ENCODE measurements at places on chromosomes 1 and 21.

DNA sequence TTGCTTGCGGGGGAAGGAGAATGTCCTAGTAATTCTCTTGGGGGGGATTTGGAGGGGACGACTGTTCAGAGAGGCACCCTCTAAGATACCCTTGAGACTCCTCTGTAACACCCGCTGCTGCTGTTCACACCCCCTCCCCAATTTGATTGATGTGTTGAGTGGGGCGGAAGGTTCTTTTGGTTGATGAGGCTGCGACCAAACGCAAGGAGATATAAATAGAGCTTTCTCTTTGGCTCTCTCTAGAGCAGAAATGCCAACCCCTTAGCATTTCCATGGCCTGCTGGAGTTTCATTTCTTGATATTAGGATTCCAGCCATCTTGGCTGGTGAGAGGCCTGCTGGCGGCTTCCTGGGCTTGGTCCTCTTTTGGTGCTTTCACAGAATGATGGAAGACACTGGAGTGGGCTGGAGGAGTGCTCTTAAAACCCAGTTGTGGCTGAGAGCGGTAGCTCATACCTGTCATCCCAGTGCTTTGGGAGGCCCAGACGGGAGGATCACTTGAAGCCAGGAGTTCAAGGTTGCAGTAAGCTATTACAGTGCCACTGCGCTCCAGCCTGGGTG lies 2.0 kb downstream of the PIK3CD start:
- no peak for DNase-seq

DNA sequence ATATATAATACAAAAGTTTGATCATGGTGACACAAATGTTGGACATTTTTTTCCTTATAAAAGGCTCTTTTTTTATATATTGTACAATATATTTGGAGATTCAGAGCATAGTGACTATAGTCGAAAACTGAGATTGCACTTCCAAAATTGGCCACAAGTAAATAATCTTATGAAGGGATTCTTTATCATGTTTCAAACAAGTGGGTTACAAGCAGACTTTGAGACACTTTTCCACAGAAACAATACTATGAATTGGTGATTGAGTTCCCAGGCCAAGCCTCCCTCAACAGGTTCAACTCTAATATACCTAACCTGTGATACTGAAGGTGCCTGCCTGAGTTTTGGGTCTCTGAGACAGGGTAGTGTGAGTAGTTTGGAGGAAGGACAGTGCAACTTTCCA lies 13.8 kb downstream of the LEPR start:
- DNase-seq: no peak

GRCh38 chr1:228478912-228479711 lies 8.1 kb upstream of the RNF187 start:
- no peak for DNase-seq

DNA sequence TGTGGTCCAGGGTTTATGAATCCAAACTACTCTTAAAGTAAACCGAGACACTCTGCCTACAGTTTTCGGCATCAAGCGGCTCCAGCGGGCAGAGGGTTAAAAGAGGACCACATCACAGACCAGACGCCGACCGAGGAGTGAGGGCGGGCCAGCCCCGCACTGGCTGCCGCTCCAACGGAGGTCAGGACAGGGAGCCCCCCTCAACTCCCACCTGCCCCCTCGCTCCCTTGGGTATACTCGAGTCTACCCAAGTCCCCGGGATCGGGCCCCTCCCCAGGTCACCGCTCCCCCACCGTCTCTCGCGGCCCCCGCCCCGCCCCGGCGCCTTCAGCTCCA lies 312 bp downstream of the ARNT start:
- DNase-seq: no peak

DNA sequence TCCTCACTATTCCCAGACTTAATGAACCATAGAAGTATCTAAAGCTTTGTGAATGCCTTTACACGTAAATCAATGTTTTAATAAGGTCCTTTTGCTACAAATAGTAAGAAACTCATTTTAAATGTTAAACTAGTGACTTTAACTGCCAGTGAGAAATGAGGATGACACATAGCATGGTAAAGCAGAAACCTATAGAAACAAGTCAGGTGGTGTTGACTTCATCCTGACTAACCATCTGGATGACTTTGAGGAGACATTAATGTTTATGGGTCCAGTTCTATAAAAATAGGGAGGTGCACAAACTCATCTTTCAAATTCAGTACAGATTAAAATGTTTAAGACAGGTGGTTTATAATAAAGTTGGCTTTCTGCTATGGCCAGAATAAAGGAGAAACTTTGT lies 85.4 kb downstream of the COLGALT2 start:
- no peak for DNase-seq

GRCh38 chr1:37633938-37634243 lies 801 bp downstream of the RSPO1 start:
- DNase-seq: no peak

GRCh38 chr1:245074232-245074747 lies 80.5 kb upstream of the KIF26B start:
- no peak for DNase-seq

DNA sequence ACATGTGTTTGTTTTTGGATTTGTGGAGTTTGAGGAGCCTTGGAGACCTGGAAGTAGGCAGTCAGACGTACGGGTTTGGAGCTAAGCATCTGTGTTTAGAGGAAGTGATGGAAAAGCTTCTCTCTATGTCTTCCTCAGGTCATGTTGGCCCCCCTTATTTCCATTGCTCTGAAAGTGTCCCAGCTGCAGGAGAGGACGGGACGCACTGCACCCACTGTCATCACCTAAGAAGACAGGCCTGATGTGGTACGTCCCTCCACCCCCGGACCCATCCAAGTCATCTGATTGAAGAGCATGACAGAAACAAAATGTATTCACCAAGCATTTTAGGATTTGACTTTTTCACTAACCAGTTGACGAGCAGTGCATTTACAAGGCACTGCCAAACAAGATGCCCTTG lies 66.2 kb downstream of the PGM1 start:
- DNase-seq: no peak

GRCh38 chr21:39788383-39788782 lies 43.4 kb downstream of the IGSF5 start:
- no peak for DNase-seq

DNA sequence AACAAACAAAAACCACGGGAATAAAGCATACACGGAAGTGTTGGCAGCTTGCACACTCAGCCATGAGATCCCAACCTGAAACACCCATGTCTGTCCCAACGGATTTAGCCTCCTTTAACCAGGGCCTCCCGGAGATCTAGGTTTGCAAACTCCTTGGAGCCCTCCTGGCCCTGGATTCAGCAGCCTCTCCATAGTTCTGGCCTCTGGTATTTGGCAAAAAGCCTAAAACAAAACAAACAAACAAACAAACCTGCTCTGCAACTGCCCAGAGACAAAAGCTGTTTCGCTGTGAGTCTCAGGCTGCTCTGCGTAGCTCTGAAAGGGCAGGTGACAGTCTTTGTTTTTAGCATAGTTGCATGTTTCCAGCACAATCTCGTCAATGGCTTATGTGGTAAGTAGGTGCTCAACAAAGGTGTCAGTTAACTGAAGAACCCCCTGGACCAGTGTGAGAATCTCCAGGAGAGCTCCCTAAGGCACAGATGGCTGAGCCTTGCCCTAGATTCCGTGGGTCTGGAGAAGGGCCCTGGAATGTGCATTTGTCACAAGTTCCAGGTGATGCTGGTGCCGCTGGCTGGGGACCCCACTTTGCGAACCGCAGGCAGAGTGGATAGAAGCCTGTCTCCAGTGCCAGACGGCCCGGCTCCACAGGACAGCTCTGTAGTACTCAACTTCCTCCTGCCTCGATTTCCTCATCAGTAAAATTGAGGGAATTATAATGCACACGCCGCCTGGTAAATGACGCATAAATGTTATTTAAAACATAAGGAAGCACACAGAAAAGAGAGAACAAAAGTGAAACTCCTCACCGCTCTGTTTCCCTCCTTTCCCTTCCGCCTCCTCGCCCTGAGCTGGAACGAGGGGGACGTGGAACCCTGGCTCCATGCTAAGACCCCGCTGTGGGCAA lies 86.2 kb downstream of the RIPK4 start:
- no peak for DNase-seq

- DNase-seq: no peak
Observed at GRCh38 chr21:43001316-43001715, 27.0 kb downstream of the PKNOX1 start.

GRCh38 chr1:39528082-39528481 lies 36.6 kb downstream of the BMP8A start:
- no peak for DNase-seq

DNA sequence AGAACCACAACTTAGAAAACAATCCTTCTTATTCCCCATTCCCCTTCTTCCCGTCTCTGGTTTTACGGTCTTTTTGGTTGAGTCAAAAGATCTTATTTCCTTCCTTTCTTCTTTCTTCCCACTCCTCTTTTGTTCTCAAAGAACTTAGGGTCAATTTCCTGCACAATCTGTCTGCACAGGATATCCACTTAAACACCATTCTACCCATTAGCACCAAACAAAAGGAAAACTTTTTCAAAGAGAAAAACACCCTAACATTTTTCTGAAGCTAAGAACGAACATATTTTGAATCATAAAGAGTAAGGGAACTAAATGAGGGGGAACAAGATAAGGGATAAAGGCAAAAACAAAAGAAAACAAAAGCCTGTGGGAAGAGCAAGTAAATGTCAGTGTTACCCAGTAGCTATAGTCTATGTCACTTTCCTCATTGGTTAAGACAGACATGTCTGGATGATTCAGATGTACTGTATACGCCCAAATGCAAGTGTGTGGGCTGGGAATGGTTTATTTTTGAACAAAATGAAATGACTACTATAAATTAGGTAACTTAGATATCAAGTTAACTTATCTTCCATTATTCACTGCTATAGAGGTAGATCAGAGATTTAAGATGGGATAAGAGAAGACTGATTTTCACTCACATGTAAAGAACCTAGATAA lies 59.9 kb downstream of the TOR3A start:
- no peak for DNase-seq

GRCh38 chr1:213988507-213989001 lies 781 bp downstream of the PROX1 start:
- DNase-seq: no peak

- no peak for DNase-seq
Observed at GRCh38 chr1:206446688-206447421, 23.4 kb upstream of the IKBKE start.

GRCh38 chr1:246291127-246291526 lies 216.0 kb downstream of the SMYD3 start:
- DNase-seq: no peak

- DNase-seq: no peak
Observed at GRCh38 chr1:228974273-228974672, 239.0 kb downstream of the RHOU start.

- no peak for DNase-seq
Observed at GRCh38 chr21:33268393-33268736, 2.2 kb downstream of the IL10RB start.

DNA sequence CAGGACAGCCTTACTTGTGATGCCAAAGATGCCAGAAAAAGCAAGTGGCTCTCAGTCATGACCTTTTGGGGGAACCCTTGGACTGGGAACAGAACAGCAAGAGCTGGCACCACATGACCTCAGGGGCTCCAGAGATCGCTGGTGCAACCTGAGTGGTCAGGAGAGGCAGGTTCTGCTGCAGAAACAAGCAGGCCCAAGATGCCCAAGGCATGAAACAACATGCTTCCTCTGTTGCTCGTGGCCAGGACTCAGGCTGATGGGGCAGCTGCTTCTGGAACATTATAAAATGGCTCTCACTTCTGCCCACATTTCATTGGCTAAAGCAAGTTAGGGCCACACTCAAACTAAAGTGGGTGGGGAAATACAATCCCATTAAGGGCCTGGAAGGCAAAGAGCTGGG lies 17.7 kb upstream of the CLSTN1 start:
- DNase-seq: no peak

DNA sequence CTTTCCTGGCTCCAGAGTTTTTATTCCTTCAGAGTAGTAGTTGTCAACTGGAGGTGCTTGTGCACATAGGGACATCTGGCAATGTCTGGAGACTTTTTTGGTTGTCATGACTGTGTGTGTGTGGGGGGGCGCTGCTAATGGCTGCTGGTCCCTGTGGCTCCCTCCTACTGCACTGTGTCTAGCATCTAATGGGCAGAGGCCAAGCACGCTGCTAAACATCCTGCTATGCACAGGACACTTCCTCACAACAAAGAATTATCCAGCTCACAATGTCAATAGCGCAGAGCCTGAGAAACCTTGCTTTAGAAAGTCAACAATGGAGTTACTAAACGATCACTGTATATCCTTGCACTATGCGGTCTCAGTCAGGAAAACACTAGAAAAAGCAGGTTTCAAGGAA lies 19.7 kb upstream of the HMGB4 start:
- DNase-seq: no peak

DNA sequence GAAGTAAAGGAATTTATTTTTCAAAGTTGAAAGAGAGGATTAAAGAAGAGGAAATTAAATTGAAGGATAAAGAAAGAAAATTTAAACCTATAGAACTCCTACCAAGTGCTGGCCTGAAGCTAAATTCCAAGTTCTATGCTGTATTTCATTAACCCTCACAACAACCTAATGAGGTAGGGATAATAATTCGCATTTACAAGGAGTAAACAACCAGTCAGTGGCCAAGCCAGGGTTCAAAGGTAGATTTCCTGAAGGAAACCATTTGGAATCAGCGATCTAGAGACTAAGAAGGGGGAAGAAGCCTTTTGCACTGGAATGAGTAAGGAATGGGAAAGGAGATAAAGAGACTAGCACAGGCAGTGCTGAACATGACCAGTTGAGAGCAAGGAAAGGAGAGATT lies 265.8 kb upstream of the ST6GALNAC5 start:
- no peak for DNase-seq

DNA sequence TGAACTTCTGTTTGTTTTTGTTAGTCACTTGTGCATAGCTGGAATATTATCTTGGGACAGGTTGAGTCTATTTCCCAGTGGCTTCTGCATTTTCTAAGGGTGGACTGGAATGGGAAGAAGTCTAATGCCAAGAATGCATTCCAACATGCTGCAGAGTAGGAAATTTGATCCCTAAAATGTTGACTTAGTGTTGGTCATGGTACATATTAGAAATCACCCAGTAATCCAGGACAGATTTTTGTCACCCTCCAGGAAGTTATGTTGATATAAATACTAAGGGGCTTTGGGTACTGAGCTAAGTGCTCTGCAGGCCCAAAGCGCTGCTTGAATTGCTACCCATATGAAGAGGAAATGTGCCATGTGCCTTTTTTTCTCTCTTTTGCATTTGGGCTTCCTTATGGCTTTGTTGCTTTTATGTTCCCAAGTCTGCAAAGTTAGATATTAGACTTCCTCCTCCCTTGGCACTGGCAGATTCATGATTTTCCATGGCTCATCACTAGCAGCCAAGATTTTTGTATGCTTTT lies 10.0 kb downstream of the ARID1A start:
- no peak for DNase-seq

GRCh38 chr1:53330819-53331218 lies 2.9 kb upstream of the LRP8 start:
- no peak for DNase-seq
